Activated naive CD4-positive, alpha-beta T cell (primary cell): ENCODE measurements at places on chromosomes 2 and 18.

DNA sequence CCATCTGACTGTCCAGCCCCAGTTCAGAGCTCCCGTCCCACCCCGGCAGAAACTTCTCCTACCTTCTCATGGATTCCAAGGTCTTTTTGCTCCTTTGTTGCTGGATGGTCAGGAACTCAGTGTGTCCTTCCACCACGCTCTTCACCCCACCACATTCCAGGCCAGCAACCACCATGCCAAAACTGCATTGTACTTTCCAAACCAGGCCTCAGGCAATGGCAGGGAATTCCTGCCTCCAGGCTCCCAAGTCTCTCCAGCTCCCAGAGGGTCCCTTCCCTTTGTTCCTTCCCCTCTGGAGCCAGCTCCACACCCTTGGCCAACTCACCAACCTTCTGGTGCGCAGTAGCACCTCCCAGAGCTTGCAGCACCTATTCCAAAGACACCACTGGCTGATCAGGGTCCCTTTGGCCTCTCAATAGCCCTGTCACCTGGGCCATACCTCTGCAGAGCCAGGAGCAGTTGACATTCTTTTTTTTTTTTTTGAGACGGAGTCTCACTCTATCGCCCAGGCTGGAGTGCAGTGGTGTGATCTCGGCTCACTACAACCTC lies 8.1 kb downstream of the CHMP1B start:
- DNase-seq, result no peak

- DNase-seq, result no peak
Measured at GRCh38 chr18:79242246-79242645, 153.5 kb upstream of the NFATC1 start.

- DNase-seq, result no peak
Measured at GRCh38 chr18:9380101-9380500, 45.5 kb downstream of the TWSG1 start.

DNA sequence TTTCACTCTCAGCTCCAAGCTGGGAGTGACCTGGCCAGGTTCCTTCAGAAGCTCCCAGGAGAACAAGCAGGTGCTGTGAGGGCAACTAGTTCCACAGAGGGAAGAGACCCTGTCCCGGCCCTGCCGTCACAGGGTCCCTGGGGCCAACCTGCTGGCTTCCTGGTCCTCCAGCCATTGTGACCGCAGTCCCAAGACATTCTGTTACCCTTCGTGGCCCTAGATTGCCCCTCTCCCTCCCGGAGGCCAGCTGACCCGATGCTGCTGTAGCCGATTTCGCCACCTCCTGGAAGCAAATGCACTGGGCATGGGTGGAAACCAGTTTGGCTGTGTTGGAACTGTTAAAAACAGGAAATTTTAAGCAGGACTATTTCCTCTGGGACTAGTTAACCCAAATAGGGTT lies 55.4 kb downstream of the EPAS1 start:
- no peak for DNase-seq

- DNase-seq, result no peak
Measured at GRCh38 chr18:41969881-41970280, 14.8 kb downstream of the PIK3C3 start.
